ENCODE measurements at places on chromosomes 12 and 14.

GRCh38 chr12:85920324-85920947 lies 46.3 kb downstream of the NTS start:
- DNase-seq, result no peak

GRCh38 chr14:54857830-54858269 lies 44.8 kb downstream of the GCH1 start:
- no peak for DNase-seq

DNA sequence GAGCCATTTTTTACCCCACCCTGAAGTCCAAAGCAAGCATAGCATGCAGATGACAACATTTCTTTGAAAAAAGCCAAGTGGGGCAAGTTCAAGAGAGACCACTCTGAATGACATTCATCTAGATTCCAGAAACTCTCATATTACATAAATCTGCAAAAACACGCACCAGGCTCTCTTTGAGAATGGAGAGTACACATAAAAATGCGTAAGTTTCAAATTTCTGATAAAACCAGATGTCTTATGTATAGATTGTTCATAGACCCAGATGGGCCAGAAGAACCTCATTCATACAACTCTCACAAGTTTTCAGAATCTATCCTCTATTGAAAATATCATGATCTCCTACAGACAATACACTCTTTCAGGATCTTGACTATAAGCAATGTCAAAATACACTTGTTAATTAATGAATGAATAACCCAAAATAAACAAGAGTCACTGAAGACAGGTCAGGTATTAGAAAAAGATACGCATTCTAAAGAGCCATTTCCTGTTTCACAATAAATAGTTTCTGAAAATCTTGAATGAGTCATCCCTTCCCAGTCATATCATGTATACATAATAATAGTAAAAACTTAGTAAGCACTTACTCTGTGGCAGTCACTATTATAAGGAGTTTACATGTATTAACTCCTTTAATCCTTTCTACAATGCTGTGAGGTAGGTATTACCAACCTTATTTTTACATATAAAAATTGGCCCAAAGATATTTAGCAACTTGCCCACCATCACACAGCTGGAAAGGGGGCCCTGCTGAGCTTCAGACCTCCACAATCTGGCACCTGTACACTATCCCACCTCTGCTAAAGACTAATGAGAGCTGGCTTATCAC lies 72.0 kb downstream of the PPP2R5E start:
- no peak for DNase-seq

- no peak for DNase-seq
Observed at GRCh38 chr14:41586237-41586636, 20.4 kb upstream of the LRFN5 start.

GRCh38 chr12:98819071-98819470 lies 174.0 kb downstream of the APAF1 start:
- DNase-seq, result no peak

DNA sequence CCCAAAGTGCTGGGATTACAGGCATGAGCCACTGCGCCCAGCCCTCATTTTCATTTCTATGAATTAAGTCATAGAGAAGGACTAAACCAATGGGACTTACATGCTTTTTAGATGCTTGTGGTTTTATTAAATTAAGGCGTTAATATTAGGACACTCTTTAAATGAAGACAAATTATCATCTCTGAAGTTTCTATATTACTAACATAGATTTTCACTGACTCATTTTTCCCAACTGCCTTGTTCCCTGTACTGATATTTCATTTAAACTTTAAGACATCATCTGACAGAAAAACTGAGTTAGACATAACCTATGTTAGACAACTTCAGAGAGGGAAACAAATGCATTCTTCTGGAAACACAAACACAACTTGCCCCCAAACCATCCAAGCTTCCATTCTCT lies 99.8 kb downstream of the BTG1 start:
- no peak for DNase-seq

DNA sequence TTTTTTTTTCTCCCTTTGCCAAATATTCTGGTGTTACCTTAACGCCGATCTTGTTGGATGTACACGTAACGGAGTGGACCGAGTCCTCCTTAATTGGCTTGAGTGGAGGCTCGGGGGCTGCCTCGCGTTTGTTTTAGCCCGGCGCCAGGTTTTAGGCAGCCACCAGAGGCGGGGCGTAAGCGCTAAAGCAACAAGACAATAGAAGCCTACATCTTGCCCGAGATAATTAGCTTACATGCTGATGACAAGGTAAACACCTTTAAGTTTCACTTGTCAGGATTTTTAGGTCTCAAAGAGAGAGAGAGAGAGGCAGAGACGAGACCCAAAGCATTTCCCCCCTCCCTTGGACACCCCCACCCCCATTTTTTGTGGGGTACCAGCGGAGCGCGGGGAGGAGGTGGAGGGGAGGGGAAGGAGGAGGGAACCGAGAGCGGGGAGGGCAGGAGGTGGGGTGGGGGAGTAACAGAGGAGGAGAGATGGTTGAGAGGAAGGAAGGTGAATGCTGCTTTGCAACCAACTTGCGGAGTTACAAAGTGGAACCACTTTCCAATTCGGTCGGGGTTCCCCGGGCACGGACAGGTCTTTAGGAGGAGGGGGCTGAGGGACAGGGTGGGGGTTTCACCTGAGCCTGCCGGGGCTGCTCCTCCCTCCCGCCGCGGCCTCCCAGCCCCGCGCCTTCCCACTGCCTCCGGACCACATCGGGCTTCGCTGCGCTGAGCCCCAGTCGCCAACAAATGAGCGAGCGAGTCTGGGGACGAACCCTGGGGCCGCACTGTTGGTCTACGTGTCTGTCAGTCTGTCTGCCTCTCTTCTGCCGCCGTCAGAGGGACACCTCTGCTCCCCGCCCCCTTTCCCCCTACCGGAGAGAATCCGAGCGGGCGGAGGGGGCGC lies at the start of gene NKX2-1:
Gene NKX2-1 (minus strand): TSS at position 802 of the 891 bp plus-strand sequence. CDS start 103 bp downstream, at position 699.
- no peak for DNase-seq

GRCh38 chr14:97655169-97655948 lies 858.2 kb downstream of the VRK1 start:
- no peak for DNase-seq

GRCh38 chr12:111943929-111944328 lies 69.0 kb downstream of the TMEM116 start:
- DNase-seq, result no peak

DNA sequence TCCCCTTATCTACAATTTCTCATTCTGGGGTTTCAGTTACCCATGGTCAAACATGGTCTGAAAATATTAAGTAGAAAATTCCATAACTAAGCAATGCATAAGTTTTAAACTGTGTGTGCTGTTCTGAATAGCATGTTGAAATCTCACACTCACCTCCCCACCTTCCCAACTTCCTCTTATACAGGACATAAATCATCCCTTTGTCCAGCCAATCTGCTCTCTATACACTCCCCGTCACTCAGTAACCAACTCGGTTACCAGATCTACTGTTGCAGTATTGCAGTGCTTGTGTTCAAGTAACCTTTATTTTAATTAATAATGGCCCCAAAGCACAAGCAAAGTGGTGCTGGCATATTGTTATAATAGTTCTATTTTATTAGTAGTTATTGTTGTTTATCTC lies 420.5 kb downstream of the GXYLT1 start:
- no peak for DNase-seq

DNA sequence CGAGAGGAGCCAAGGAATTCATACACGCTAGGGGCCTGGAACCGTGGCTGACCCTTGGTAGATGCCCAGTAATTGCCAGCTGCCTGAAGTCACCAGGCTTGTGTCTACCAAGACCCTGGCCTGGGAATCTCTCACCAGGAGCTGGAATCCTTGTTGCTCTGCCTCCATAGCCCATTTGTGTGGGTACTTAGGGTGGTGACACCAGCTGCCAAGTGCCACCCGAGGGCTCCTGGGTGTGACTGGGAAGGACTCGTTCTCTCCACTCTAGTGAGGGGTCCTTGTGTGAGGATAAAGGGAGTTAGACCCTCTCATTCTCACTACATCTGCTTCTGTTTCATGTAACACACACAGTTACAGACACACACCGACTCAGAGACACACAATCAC lies 17.9 kb downstream of the SERPINA1 start:
- no peak for DNase-seq

GRCh38 chr12:64476844-64477243 lies 24.9 kb downstream of the TBK1 start:
- DNase-seq, result no peak

DNA sequence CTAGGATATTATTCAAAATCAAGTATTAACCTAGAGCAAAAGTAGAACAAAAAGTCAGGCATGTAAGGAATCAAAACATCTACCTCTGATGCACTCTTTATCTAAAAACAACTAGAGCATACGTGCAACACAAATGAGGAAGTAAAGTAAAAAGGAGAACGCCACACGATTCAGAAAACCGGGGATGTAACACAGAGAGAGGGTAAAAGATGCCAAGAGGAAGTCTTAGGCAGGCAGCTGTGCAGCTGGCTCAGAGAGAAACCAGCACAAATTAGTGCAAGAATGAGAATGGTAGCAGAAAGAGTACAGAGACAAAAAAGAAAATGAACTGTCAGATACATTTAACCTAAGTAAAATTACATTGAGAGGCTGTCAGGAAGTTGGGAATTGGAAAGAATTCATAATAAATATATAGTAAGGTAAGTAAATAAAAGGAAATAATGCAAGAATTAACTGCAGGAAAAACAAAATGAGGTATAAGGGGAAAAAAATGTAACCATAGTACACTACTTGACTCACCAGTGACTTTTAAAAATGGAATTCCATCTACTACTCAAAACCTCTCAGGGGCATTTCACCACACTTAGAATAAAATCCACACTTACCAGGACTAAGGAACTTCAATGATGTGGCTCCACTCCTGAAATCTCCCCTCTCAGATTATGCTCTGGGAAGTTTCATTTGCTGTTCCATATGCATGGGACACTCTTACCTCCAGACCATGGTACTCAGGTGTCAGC lies 17.1 kb downstream of the BCAT1 start:
- DNase-seq, result no peak

DNA sequence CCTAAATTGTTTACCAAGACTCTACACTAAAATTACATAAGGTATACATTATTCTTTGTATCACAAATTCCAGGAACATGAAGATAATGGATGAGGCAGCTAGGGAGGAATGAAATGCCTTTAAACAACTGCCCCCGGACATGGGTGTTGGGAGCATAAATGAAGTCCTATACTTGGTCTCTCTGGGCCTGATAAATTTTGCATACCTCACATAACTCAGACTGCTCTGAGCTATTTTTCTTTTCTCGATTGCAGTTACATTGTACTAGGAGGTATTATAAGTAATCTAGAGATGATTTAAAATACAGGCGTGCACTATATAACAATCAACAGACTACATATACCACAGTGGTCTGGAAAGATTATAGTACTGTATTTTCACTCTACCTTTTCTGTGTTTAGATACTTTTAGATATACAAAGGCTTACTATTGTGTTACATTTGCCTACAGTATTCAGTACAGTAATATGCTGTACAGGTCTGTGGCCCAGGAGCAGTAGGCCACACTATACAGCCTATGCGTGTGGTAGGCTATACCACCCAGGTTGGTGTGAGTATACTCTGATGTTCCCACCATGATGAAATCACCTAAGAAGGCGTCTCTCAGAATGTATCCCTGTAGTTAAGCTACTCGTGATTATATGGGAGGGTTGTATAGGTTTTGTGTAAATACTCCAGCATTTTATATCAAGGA lies 14.3 kb downstream of the FNTB start:
- no peak for DNase-seq

- DNase-seq, result peak; percentile 56
Observed at GRCh38 chr12:42756841-42757623, 167.5 kb upstream of the PRICKLE1 start.

DNA sequence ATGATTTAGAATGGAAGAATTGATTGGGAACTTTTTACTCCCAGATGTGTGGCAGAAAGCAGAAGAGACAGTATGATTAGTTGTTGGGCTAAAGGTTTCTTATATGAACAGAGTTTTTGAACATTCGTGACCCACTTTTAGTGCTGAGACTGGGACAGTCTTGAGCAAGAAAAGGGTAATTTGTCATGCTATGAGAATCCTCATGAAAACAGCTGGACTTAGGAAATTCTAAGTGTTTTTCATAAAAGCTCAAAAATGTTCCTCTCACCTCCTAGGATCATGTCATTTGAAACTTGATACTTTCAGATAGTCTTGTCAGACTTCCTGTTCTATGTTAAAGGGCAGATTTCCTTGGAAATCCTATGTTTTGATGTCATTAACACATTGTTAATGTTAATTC lies 86.1 kb downstream of the MGAT4C start:
- no peak for DNase-seq

GRCh38 chr14:60067882-60068281 lies 23.8 kb upstream of the PCNX4 start:
- no peak for DNase-seq

DNA sequence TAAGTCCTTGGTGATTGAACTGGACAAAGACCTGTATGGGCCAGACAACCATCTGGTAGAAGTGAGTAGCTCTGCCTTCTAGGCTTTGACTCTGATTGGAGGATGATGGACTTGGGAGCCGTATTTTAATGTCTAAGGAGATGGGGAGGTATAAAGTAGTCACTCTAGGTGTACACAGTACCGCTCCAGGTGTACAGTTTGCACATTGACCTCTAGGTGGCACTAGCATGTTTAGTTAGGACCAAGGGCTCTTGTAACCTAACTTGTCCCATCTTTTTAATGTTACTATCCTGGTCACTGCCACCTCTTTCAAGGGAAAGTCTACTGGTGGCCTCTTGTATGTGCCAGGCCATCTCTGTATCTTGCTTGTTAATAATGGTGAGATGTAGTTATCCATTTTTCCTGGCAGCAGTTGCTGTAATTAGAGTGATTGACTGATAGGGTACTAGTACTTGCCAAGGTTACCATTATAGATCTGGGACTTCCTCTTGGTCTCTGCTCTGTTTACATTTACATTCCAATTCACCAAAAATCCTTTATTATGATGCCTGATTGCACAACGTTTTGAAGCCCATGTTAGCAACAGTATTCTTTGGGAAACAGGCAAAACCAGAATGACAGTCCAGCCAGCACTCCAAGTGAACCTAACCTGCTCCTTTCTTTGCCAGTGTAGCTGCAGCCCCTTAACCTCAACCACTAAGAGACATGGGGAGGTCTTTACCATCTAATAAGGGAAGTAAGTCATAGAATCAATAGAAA lies 3.6 kb downstream of the SMARCD1 start:
- DNase-seq, result peak; percentile 59

DNA sequence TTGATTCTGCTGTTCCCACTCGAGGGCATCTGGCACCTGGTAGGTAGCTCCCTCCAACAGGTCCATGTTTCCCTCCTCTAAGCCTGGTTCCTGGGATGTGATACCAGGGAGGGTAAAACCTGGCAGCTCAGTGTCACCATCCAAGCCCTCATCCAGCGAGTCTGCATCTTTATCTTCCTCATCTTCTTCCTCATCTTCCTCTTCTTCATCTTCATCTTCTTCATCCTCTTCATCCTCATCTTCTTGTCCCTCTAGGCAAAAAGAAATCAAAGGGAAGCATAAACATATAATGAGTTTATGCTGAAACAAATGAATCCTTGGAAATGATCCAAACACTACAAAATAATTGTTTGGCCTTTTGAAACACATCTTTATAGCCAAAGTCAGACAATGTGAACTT lies 55.3 kb downstream of the ARMH4 start:
- DNase-seq, result no peak

- DNase-seq, result peak; percentile 35
Observed at GRCh38 chr12:50351120-50352043, 45.0 kb downstream of the FAM186A start.

- no peak for DNase-seq
Observed at GRCh38 chr12:24993793-24994192, 44.9 kb upstream of the BCAT1 start.
